ENCODE measurements at places on chromosomes 12 and 14. TPM values are rescaled to one million over a fixed set of nuclear protein-coding genes. Genes with fewer than 3 reads are reported as not detected.

DNA sequence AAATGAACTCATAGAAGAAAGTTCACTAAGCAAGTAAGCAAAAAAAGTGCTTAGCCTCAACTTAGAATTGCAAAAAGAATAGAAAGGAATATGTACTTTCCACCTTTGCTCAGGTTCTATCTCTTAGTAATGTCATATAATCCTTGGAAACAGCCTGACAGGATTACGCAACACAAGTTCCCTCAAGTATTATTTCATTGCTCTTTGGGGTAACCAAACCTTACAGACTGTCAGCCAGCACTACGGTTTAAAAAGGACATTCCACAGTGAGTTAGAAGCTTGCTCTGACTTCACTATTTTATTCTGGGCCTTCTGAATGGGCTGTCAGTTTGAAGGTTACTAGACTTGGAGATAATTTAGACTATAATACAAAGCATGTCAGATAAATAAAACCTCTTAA is 264.0 kb downstream of the ATXN7L3B start:
- peak; percentile 88 for DNase-seq

GRCh38 chr12:87231818-87232217 is 797.4 kb downstream of the C12orf50 start:
- DNase-seq, result no peak

DNA sequence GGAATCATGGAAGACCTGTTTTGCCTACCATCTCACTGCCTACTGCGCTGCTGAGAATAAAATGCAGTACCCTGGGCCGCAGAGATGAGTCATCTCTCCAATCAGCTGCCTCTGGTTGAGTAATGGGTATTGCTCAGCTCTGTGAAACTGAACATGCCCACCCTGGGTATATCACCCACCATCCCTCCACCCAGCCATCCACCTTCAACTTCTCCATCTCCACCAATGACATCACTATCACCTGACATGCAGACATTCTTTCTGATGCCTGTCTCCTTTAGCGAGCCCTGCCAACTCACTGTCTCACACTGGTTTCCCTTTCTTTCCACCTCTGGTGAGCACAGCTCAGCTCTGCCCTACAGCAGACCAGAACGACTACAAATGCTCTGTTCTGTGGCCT is 33.6 kb downstream of the E2F7 start:
- no peak for DNase-seq

DNA sequence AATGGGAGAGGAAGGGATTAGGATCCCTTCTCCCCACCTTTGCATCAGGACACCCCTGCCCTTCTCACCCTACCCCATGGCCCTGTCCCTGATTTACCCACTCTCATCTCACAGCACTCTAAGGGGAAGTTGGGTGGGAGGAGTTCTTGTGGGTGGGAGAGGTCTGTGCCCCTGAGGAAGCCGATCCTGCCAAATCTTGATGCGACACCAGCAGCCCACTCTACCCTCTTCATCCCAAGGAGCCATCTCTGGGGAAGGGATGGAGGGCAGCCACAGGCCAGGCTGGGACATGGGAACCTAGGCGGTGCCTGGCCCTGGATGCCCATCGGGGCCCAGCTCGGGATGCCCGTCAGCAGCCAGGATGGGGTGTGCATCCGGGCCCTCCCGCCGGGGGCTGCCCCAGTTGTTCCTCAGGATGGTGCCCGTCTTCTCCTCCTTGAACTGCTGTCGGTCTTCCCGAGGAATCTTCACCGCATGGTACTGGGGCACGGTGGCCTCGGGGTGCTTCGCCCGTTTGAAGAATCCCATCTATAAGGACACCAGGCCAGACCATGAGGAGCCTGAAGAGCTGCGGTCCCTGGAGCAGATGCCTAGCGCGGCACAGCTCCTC is 22.8 kb downstream of the ITGA7 start:
- DNase-seq, result no peak

The PRB2 gene
- polyA plus RNA-seq, result 0.28 TPM

The ERC1 gene
- polyA plus RNA-seq, result 17.5 TPM

DNA sequence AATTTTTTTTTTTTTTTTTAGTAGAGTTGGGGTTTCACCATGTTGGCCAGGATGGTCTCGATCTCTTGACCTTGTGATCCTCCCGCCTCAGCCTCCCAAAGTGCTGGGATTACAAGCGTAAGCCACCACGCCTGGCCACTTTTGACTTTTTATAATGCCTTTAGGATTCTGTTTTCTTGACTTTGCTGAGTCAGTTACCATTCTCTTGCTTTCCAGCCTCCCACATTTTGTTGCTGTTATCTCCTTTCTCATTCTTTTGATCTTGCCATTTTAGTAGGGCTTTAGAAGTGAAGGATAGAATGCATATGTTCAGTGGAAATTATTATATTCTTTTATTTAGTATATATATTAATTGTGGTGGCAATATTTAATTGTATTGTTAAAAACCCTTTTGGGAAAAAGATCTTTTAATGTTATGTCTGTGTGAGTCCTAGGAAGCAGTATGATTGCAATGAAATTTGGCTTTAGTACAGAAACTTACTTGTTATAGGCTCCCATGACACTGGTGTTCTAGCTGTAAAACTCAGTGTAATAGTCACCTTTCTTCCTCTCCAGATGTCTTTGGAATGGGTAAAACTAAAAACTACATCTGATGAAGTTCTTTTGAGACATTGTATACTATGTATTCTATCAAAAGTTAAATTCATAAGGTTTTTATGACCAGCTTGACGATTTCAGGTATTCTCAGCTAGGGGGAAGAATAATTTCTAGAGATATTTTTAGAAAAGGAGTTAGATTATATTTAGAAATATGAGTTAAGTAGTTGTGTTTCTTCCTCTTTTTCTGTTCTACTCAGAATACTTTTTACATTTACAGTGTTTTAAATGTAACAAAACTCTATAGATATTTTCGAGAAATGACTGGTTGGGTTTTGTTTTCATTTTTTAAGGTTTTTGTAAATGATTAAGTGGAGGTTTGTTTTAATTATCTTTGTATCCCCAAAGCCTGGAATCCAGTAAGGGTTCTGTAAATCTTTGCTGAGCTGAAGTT is 74.7 kb downstream of the APAF1 start:
- no peak for DNase-seq

GRCh38 chr14:68212361-68212760 is 392.8 kb downstream of the RAD51B start:
- DNase-seq, result no peak

The IAPP gene
- polyA plus RNA-seq, result 0.10 TPM

The GRIN2B gene
- polyA plus RNA-seq, result 0.04 TPM

The GPR137C gene
- polyA plus RNA-seq, result 4.6 TPM

The PAX9 gene
- 0.06 TPM for polyA plus RNA-seq

GRCh38 chr12:9039397-9039977 is 50.1 kb downstream of the KLRG1 start:
- DNase-seq, result peak; percentile 48

GRCh38 chr14:63452796-63453195 is 90.4 kb downstream of the PPP2R5E start:
- no peak for DNase-seq

DNA sequence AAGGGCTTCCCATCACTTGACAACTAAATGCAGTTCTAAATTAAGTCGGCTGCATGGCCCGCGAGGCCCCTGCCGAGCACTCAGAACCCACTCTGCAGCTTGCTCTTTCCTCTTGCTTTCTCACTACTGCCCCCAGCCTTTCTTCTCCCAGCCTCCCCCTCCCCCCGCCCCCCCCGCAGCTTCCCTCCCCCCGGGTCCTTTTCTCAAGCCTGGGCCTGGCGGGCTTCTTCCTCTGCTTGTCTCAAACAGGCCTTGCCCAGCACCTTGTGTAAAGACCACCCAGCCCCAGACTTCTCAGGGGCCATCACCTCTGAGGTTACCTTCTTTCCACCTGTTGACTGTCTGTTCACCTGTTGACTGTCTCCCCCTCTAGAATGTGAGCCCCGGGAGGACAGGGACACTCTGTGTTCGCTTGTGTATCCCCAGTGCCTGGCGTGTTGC is 1.1 kb downstream of the CYP46A1 start:
- no peak for DNase-seq

- no peak for DNase-seq
These were observed 125.2 kb downstream of the SLC25A47 start for GRCh38 chr14:100448376-100448775.

DNA sequence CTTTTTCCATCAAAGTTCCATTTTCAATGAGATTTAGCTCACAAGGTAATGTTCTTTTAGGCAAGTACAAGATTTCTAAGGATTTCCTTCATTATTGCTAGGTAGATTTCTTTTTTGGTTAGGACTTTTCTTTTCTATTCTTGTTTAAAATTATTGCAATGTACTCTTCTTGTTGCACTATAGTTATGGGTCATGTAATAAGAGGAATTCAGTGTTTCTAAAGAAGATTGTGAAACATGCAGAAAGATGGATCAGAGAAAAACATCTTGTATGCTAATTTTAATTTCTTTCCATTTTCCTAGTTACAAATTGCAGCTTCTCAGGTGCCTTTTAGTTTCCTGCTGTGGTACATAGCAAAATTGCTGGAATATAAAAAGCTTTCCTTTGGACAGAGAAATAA is 56.1 kb downstream of the BTG1 start:
- no peak for DNase-seq

The PPP4R4 gene
- polyA plus RNA-seq, result 0.16 TPM

- no peak for DNase-seq
These were observed 69.2 kb upstream of the ETV6 start for GRCh38 chr12:11580125-11580751.

GRCh38 chr14:87203346-87203745 is 789.6 kb downstream of the GALC start:
- no peak for DNase-seq

DNA sequence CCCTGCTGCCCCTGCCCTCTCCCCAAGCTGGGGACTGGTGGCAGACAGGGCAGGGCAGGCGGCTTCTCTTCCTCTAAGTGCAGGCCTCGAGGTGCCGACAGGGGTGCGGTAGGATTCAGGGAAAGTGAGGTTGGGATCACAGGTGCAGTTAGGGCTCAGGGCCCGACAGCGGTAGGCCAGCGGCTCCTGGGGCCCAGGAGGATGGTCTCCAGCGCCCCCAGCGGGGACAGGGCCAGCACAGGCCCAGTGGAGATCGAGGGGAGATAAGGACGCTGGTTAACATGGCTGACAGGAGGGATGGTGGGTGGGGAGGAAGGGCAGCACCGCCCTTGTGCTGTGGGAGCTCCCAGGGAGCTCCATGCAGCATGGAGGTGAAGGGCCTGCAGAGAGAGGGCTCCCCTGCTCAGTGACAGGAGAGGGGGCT is 935 bp upstream of the CRIP1 start:
- DNase-seq, result no peak

DNA sequence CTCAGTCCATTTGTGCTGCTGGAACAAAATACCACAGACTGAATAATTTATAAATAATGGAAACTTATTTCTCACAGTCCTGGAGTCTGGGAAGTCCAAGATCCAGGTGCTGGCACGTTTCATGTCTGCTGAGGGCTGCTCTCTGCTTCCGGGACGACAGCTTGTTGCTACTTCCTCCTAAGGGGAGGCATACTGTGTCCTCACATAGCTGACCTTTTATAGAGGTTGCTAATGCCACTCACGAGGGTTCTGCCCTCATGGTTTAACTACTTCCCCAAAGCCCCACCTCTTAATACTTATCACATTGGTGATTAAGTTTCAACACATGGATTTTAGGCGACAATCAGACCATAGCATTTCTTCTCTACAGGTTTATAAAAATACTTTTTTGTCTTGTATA is 411.1 kb downstream of the NRXN3 start:
- DNase-seq, result no peak

GRCh38 chr12:79844693-79845092 is 90.2 kb downstream of the PPP1R12A start:
- DNase-seq, result no peak
